Fibroblast of lung (primary cell): ENCODE measurements at places on chromosomes 13 and 19. TPM values are rescaled to one million over a fixed set of nuclear protein-coding genes. Genes with fewer than 3 reads are reported as not detected.

GRCh38 chr13:66809485-66809884 is 420.7 kb downstream of the PCDH9 start:
- peak; percentile 10 for DNase-seq

ZNF99 gene
- under 0.01 TPM in 1 of 2 replicates, not detected in the other for total RNA-seq

DNA sequence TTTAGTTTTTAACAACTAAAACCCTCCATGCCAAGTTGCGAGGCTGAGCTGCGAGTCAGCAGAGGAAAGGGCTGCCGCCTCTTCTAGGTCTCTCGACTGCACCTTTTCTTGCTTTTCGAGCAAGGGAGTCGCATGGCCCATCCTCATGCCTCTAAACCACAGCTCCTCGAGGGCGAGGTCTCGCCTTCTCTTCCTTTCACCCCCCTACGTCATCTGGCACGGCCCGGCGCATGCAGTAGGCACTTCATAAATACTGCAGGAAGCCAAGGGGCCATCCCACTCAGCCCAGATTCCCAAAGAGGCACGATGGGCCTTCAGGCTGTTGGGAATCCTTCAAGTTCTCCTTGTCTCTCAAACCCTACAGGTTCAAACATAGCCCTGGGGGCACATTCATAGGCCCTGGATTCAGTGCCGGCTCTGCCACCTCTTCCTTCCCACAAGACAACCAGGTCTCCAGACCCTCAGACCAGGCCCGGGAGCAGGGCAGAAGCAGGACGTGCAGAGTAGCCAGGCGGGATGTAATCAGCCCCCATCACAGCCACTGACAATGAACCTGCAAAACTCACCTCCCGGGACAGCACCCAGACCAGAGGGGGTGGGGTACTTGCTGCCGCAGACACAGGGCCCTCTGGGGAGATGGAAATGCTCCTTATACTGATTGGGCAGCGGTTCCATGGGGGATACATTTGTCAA is 41.7 kb downstream of the GGACT start:
- DNase-seq, result no peak

ZNF606 gene
- total RNA-seq, result 14.9 and 17.5 TPM in 2 replicates

- DNase-seq, result peak; percentile 89
Observed at GRCh38 chr19:39480337-39481228, at the start of gene TIMM50. Gene TIMM50 (plus strand): TSS chr19:39480838. CDS start chr19:39480854, 16 bp downstream.

- no peak for DNase-seq
Observed at GRCh38 chr19:45104658-45105349, 11.8 kb downstream of the PPP1R37 start.

GRCh38 chr13:107348925-107349324 is 781.0 kb upstream of the ARGLU1 start:
- peak; percentile 23 for DNase-seq

GRCh38 chr13:112966776-112967175 is 2.2 kb upstream of the MCF2L start:
- no peak for DNase-seq

DNA sequence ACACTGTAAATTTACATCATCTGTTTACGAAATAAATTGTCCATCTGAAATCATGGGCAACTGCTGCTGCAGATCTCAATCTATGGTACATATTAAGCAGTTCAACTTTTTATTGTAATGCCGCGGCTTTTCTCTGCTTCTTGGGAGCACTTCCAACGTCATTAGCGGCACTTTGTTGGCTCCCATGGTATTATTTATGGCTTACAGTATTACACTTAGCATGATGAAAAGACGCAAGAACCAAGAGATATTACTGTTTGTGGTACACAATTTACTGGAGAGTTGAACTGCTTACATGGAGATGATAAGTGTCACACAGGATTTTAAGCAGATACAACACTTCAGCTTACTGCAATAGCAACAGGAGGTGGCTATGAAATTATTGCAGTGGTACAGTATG is 442.1 kb downstream of the PCDH20 start:
- DNase-seq, result no peak

P2RY11 gene
- total RNA-seq, result 2.6 and 3.3 TPM in 2 replicates

SPTBN4 gene
- 3.9 and 6.6 TPM in 2 replicates for total RNA-seq

TMC4 gene
- 0.26 and 0.33 TPM in 2 replicates for total RNA-seq

DNA sequence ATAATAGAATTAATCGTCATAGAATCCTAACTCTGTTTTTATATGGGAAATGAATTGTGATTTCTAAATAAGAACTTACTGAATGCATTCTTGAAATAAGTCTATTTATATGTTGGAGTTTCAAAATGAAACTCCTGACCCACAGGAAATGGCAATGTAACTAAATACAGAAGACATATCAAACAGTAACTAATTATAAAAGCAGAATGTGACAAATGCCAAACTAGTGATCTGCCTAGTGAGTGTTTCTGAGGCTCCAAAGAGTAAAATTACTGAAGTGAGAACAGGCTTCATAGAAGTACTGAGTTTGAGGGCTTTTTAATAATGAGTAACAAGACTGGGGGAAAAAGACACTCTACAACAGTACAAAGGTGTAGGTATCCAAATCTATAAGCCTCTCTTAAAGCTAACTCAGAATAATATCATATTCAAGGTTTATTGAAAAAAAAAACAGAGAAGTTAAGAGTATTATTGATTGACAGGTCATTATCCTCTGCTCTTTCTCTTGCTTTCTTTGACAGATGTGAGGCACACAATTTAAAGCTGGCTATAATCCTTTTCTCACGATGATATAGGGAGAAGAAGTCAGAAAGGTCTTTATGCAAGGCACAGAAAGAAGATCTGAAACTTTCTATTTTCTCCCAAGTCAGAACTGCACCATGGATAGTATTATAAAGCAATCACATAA is 17.4 kb upstream of the ATXN8OS start:
- DNase-seq, result no peak

TDRD12 gene
- total RNA-seq, result under 0.01 and 0.17 TPM in 2 replicates

- no peak for DNase-seq
Observed at GRCh38 chr13:94946039-94946438, 233.7 kb upstream of the SOX21 start.

DNA sequence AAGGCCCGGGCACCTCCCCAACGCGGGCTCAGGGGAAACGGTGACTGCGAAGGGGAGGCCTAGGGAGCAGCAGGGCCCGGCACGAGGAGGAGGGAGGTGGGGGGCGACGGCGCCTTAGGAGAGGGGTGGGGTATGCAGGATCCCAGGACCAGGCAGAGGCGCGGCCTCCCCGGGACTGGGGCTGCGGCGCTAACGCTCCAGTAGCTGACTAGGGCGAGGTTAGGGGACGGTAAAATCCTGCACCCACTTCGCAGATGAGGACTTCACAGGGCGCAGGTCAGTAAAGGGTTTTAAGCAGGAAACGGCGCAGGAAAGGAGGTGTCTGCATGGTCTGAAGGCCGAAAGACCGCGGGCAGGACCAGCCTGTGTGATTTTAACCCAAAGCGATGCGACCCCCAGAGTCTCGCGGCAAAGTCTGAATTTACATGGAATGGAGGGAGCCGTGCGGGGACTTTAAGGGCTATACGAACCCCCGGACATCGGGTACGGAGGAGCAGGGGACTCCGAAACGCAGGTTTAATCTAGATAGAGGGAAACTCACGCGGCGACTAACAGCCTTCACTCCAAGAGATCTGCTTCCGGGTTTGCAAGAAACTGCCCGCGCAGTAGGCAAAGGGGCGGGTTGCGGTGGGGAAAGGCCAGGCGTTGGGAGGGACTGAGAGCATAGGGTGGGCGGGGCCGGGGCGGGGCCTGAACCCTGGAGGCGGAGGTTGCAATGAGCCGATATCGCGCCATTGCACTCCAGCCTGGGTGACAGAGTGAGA is at the start of gene ZNF665:
ZNF665 (minus strand) TSS at position 588 of the 764 bp plus-strand sequence. CDS start 10,460 bp downstream, outside the sequence.
- DNase-seq, result peak; percentile 84

- no peak for DNase-seq
Observed at GRCh38 chr13:101970341-101970740, 431.5 kb downstream of the FGF14 start.

GRCh38 chr19:33953592-33953991 is 156.9 kb downstream of the KCTD15 start:
- DNase-seq, result no peak

GRCh38 chr13:23087880-23088279 is 92.9 kb upstream of the SGCG start:
- peak; percentile 31 for DNase-seq

DNA sequence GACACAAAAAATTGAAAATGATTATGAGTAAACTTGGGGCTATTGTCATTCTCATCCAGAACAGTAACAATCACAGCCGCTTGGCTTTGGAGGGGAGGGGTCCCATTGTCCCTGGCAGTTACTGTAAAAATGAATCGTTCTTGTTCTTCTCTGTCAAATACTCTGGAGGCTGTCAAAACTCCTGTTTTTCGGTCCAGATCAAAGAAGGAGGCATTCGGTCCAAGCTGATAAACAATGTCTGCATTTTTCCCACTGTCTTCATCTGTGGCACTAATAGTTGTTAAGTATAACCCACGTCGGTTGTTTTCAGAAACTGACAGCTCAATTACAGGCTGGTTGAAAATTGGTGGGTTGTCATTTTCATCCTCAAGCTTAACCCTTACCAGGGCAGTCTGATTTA is 3.4 kb downstream of the PCDH9 start:
- no peak for DNase-seq

PSG7 gene
- not detected in 2 replicates for total RNA-seq

- DNase-seq, result peak; percentile 91
Observed at GRCh38 chr19:16897029-16897855, 8.4 kb downstream of the F2RL3 start.

DNA sequence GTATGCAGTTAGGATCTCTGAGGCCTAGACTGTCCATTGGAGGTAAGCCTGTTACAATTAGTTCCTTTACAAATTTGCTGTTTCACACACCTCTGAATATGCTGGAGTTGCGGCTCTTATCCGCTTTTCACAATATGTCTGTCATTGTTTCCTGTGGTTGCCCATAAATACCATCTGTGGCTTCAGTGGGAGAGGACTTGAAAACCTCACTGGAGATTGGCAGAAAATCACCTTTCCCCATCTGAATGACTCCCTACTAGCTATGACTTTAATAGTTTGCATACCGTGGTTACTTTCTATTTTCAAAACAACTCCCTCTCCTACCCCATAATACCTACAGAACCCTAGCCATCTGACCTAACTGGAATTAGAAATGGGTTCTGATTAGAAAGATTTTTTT is 454.3 kb downstream of the PCDH17 start:
- DNase-seq, result no peak

GRCh38 chr19:28686756-28687155 is 526.2 kb downstream of the UQCRFS1 start:
- DNase-seq, result no peak

DNA sequence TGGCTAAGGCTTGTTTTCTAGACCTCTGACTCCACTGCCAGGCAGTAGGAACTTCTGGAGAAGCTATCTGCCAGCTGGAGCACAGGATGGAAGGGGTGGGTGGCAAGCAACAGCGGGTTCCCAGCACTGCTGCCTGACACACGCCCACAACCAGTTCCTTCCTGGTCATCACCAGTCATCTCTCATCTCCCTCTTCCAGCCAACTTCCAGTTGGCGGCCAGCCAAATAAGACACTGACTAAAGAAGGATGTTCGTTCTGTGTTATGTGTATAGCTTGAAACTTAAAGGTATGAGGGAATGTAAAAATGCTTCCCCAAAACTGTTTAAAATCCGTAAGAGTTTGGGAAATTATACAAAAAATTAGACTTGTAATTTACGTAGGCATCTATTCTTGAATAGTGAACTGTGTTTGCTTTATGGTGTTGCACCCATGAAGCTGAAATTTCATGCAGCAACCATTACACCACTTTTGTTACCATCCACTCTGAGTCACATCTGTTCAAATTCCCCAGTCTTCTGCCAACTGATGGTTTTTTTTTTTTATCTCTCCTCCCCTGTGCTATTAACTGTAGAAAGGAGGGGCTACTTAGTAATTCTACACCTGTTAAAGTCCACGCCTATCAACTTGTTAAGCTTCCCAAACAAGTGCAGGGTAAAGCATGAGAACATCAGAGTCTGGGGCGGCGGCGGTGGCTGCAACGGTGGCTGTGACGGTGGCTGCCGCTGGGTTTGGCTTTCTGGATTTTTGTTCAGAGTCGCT is 86.2 kb upstream of the FRY start:
- peak; percentile 90 for DNase-seq

DACT3 gene
- 4.1 and 5.6 TPM in 2 replicates for total RNA-seq

REEP6 gene
- total RNA-seq, result 0.99 and 1.3 TPM in 2 replicates

DNA sequence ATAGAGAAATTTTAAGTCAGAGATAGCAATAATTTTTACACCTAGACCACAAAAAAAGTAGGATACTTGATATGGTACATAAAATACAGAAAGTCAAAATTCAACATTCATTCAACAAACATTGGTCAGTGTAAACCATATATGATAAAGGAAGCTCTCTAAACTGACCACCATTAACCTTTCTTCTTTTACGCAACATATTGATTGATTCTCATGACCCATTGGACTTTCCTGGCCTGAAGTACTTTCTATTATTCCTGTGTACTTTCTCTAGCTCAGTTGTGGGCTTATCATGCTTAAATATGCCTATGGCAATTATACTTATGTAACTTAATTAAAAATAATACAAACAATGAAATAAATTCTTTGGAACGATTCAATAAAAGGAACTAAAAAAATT is 10.7 kb downstream of the PIBF1 start:
- DNase-seq, result no peak

GRCh38 chr19:2567580-2567979 is 91.7 kb downstream of the GADD45B start:
- no peak for DNase-seq

DNA sequence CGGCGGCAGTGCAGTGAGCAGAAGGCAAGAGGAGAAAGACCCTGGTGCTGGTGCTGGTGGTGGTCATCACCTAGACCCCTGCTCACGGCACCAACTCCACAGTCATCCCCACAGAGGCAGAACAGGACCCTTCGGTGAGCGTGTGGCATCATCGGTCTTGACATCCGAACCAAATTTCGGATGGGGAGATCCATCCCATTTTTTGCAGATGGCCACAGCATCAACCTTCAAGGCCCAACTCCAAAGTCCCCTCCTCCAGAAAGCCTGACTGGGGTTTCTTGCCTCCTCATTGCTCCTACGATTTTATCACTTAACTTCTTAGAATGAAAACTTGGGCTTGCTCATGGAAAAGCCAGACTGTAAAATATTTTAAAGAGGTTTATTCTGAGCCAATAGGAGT is 8.7 kb upstream of the KLK12 start:
- no peak for DNase-seq

DNA sequence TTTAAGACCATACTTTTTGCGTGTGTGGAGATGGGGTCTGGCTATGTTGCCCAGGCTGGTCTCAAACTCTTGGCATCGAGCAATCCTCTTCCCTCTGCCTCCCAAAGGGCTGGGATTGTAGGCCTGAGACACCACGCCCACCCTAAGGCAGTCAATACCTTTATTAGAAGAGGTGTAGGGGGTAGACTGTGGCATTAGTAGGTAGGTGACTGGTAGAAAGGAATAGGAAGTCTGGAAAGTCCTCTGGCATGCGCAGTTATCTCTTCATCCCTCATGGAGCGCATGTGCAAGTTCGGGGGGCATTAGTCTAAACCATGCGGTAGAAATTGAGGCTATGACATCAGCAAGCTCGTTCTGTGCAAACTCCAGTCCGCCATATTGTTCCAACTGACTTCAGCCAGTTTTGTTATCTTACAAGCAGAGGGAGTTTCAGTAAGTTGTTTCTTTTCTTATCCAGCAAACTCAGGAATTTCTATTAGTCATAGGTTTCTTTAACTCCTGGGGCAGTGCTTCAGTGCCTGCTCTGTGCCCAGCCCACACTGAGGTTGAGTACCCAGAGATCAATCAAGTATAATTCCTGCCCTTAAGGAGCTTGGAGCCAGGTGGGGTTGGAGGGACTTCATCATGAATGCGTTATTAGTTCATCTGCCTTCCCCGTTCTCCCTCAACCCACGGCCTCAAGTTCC is 7.3 kb upstream of the RANBP3 start:
- peak; percentile 38 for DNase-seq

PRR22 gene
- total RNA-seq, result 0.17 and 0.26 TPM in 2 replicates

- DNase-seq, result no peak
Observed at GRCh38 chr13:66111628-66112027, 1118.5 kb downstream of the PCDH9 start.
